LoVo (cell line): ENCODE measurements at places on chromosomes 6 and 20.

DNA sequence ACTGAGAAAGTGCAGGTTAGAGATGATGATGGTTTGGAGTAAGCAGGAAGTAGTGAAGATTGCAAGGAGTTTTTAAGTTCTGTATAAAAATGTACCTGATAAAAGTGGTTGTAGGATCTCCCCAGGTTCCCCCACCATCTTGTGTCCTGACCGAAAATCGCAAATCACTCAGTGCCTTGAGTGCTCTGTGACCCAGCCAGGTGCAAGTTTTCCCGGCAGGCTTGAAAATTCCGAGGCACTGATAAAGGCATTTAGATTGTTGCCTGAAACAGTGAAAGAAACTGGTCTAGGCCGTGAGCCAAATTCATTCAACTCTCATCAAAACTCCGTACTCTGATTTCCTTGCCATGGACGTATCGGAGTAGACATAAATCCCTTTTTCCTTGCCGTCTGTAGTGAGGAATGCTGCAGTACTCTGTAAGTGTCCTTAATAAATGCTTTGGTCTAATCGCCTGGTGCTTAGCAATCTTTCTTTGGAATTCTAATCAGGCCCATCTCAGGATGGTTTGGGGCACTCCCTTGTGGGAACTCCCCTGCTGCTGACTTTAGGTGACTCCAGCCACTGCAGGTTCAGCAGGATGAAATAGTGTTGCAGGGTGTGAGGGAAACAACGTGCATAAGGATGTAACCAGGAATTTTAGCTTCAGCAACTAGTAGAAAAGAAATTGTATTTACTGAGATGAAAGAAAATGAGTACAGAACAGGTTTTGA is 1199.8 kb upstream of the MAP3K7 start:
- no peak for DNase-seq

- no peak for DNase-seq
Observed at GRCh38 chr6:84685983-84686584, 78.3 kb downstream of the TBX18 start.

DNA sequence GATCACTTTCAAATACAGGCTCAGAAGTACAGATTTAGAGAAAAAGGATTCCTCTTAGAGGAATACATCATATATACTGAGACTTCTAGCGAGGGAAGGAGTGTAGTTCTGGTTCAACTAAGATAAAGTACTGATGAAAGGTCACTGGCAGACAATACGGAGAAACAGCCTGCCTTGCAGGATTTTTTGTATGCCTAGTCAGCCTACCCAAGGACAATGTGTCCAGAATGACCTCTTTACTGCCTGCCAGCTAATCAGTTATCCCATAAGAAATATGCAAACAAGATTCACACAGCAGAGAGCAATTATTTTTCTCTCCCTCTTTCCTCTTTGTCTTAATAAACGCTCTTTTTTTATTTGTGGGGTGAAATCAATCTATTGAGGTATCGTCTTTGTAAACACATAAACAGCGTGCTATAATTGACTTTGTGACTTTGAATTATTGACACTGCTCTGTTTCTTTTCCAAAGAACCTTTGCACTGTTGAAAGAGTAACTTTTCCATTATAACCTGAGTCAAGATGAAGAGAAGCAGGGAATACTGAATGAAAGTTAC is 1.4 kb upstream of the TSPYL4 start:
- no peak for DNase-seq

- no peak for DNase-seq
Observed at GRCh38 chr6:21524201-21524600, 69.3 kb upstream of the SOX4 start.

DNA sequence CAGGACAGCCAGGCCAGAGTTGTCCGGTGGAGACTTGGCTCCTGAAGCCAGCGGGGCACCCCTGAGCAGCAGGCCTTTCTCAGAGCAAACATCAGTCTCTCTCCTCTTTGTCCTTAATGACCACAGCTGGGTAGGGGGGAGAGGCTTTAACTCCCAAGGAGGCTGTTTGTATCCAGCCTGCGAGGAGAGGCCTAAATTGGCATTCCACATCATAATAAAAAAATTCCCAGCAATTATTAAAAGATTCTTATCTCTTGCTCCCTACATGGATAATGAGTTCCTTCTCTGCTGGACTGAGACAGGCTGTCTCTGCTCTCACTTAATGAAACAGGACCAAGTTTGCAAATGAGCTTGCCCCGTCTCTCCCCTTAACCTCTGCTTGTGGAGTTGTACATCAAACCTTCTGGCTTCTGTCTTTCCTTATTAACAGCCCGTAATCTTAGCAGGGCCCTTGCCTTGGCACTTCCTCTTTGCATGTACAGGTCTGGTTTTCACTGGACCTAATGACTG is 838.2 kb downstream of the MAFB start:
- DNase-seq: no peak

DNA sequence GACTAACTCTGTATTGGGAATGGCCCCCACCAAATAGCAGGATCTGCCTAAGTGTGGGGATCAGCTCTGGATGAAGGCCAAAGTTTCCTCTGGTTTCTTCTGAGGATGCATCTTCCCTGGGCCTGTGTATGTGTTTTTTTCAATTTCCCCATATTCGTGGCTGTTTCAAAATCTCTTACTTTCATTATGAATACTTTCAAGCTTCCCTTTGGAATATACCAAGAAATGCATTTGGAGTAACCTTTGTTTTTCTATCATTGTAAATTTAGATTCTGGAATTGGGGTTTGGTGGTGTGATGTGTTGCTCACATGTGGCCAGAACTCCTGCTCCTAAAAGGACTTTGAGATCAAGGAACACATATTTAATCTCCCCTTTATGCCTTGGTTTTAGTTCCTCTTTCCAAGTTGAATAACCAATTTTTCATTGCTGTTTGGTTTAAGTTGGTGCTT is 8.4 kb downstream of the ENTPD6 start:
- DNase-seq: no peak

GRCh38 chr6:24408719-24409410 is 6.1 kb downstream of the MRS2 start:
- DNase-seq: no peak

GRCh38 chr20:60955706-60956105 is 296.4 kb upstream of the CDH4 start:
- DNase-seq: no peak
